AG08395 (cell line): ENCODE measurements at places on chromosomes 4 and X.
A peak's percentile ranks its signal among the peaks of the same experiment; 100 is the strongest.

GRCh38 chr4:148443512-148444295 lies 1.5 kb upstream of the NR3C2 start:
- no peak for DNase-seq

- no peak for DNase-seq
Measured at GRCh38 chr4:147542229-147542990, 61.5 kb downstream of the EDNRA start.

DNA sequence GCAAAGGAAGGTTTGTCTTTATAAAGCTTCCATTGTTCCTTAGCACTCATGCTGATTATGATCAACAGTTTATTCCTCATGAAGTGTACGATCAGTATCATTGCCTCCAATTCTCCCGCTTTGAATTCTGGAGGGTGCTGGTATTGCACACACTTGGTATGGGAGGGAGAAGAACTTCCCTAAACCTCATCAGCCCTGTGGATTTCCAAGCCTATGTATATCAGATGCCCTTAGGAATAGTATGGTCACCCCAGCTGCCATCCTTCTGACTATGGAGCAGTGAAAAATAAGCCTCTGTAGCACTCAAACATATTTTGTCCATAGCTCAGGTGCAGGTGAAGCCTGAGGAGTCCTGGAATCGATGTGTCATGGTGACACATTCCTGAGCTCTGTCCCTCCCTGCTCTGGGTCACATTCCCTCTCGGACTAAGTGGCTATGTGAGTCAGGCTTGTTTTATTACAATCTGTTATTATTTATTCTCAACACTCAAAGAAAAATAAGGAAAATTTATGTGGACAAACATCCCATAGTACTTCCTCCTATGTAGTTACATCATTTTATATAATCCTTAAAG lies 2.0 kb upstream of the ZDHHC9 start:
- DNase-seq = no peak

DNA sequence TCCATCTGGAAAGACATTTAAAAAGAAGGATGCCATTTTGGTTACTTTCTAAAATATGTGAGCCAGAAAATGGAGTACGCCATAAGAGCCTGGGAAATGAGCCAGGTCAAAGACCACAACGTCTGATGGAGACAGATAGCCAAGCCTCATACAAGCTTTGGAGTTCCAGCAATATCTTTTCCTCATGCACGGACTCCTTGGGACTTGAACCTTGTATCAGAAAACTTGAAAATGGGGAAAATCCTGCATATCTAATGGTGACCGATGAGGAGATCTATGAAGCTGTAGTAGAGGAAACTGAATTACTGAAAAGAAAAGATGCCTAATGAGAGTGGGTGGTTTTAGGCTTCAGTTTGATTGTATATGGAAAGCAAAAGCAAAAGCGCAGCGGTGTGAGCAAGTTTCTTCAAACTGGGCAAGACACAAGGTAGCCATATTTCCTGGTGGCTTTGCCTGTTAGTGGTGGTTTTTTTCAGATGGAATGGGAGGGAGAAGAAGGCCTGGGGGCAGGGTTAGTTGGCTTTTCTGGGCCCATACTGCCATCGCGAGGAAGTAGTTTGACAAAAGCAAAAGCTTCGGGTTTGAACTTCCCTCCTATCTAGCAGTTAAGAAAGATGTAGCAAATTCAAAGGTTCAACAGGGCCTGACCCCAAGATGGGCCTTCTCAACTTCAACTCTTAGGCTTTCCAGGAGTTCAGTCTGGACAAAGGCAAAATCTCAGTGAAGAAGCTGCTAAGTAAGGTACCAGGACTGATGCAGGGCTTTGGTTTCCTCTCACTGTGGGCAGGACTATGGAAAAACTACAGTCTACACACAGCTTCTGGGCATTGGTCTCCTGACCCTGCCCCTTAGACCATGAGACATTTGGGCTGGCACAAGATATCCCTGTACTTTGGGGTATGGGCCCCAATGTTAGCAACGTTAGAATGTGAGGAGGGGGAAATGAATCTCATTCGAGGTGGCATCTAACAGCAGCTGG lies 210.0 kb upstream of the STK26 start:
- peak; percentile 79 for DNase-seq

- DNase-seq = no peak
Measured at GRCh38 chr4:109588176-109588575, 28.1 kb downstream of the MCUB start.
